ENCODE measurements at places on chromosomes 4 and X.

DNA sequence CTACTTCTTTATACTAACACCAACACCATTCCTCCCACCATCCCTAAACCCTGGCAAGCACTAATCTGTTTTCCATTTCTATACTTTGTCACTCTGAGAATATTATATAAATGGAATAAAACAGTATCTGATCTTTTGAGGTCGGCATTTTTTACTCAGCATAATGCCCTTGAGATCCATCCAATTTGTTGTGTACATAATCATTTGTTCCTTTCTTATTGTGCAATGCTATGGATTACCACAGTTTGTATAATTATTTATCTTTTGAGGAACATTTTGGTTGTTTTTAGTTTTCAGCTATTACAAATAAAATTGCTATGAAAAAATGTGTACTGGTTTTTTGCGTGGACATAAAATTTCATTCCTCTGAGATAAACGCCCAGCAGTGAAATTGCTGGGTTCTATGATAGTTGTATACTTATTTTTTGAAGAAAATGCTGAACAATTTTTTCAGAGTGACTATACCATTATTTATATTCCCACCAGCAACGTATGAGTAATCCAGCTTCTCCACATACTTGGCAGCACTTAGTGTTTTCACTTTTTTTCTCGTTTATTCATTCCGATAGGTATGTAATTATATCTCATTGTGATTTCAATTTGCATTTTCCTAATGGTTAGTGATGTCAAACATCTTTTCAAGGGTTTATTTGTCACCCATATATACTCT lies 154.3 kb upstream of the DCAF8L1 start:
- DNase-seq, result no peak

- peak; percentile 44 for DNase-seq
These were observed 31.1 kb upstream of the CYLC1 start for GRCh38 chrX:83829874-83830273.

DNA sequence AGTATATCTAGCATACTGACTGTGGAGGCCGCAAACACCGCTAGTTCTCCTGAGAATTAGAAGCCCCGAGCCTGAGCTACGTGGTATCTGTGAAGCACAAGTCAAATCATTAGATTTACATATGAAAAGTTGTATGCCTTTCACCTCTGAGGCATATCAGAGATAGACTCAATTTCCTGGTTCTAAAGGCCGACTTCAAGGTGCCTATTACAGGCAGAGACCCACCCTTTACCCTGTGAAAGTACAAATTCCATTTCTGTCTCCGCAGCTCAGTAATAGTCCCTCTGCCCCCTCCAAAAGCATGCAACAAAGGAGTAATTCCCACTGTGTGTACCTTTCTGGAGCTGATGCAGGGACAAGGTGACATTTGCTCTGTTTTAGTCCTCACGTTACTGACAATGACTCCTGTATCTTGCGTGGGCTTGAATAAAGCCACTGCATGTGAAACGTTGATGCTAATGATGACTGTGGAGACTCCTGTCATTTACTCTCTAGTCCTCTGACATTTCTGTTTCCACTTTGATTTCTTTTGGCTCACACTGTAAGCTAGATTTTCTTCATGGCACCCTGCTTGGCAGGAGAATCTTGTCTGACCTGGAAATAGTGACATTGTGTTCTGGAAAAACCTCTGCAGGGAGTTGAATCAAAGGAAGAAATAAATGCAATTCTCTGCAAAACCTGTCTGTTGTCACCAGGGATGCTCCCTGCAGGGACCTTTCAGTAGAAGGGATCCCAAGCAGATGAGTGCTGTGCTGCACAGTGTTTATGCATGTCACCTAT lies 273.2 kb upstream of the EMCN start:
- DNase-seq, result no peak

- no peak for DNase-seq
These were observed 304.0 kb upstream of the PITX2 start for GRCh38 chr4:110926841-110927400.

- DNase-seq, result peak; percentile 59
These were observed 121.6 kb downstream of the RASL11B start for GRCh38 chr4:52983563-52984303.

GRCh38 chr4:11408233-11408967 lies 20.3 kb downstream of the HS3ST1 start:
- DNase-seq, result no peak

GRCh38 chr4:114177628-114178027 lies 198.2 kb upstream of the ARSJ start:
- DNase-seq, result no peak

DNA sequence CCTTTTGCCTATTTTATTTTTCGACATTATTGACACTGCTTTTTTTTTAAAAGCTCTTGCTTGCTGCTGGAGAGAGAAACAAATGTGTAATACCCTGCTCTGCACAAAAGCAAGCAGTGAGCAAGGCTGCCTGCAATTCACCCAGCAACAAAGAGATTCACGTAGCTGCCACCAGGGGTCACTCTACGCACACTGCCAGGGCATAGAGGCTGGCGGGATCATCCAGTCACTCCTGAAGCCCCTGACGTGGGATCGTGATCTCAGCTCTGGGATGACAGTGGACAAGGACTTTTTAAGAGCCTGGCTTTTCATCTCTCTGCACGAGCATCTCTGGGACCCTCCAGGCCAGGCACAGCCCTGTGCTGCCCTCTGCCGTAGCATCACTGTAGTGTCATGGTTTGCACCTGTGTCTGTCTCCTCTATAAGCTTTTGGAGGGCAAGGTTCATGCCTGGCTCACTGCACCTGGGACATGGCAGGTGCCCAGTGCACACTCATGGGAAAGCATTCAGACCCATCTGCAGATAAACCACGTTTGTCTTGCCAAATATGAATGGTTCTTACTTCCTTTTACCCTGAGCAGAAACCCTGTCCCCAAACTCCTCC lies 19.8 kb downstream of the C4orf50 start:
- DNase-seq, result peak; percentile 29

GRCh38 chrX:69268611-69269010 lies 103.4 kb upstream of the PJA1 start:
- DNase-seq, result no peak

DNA sequence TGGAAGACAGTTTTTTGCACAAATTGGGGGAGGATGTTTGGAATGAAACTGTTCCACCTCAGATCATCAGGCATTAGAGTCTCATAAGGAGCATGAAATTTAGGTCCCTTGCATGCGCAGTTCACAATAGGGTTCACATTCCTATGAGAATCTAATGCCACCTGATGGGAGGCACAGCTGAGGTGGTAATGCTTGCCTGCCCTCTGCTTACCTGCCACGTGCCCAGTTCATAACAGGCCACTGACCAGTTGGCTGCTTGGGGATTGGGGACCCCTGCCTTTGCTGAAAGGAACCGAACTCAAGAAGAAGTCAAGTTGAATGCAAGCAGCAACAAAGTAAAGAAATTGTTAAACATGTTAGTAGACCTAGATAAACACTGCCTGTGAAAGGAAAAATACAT lies 4.6 kb upstream of the HSPA4L start:
- DNase-seq, result no peak

- DNase-seq, result peak; percentile 74
These were observed 157.8 kb downstream of the RELL1 start for GRCh38 chr4:37528166-37528885.

GRCh38 chr4:36209941-36210649 lies 34.2 kb downstream of the ARAP2 start:
- DNase-seq, result no peak

GRCh38 chr4:112183252-112183651 lies 38.0 kb downstream of the FAM241A start:
- DNase-seq, result no peak

Measured in AML-193 (cell line).